ENCODE measurements at places on chromosomes 1 and 21.

DNA sequence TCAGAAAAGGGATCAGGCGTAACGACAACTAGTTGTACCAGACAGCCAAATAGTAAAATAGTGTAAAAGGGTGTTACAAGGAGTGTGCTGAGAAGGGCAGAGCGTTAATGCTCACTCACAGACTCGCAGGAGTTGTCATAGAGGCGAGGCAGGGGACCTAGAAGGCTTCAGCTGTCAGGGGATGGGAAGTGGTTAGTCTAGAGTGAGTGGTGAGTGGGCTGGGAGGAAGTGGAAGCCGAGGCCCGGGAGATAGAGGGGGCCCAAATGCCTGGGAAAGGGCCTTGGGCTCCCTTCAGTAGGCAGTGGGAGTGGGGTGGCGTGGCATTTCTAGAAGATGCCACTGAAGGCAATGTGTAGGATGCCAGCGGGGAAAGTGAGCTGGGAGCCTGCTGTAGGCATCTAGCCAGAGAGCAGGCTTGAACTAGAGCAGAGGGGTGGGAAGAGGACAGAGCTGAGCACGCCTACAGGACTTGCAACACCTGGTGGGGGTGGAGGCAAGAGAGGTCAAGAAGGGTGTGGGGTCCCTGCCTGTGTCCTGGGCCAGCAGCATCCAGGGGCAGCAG, 10.3 kb downstream of the SLC6A17 start:
- no peak for DNase-seq

- no peak for DNase-seq
Observed at GRCh38 chr1:16391411-16391810, 24.4 kb downstream of the SZRD1 start.

DNA sequence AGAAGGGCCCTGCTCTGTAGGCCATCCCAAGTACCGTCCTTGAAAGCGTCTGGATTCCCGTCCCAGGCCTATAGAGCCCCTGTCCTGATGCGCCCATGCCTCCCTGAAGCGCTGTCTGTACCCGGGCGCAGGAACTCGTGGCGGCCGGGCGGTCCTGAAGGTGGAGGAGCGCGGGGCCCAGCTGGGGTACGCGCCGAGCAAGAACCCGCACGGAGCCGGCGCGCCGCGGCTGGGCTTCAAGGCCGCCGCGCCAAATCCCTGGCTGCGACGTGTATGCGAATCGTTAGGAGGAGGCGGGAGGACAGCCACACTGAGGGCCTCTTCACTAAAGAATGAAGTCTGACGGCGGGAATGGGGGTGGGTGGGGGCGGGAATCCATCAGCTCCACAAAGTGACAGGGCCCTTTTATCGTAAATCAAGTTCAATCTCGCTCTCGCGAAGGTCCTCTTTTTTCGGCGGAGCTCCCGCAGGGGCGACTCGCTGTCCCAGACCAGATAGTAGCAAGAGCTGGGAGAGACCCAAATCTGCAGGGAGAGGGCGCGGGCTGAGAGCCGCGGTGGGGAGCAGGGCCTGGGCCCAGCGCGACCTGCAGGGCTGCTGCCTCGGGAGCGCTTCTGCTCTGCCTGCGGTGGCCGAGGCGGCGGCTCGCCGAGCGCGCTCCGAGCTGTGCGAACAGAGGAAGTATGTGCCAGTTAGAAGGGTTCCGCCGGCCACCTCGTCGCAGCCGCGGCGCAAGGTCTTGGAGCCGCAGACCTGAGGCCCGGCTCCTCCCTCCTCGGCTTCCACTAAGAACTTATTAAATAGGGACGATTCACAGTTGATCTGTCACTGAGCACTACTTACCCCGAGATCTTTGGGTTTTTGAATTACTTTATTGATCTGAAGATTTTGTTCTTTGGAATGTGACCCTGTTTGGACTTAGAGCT, 10.4 kb downstream of the BARHL2 start:
- DNase-seq, result no peak

DNA sequence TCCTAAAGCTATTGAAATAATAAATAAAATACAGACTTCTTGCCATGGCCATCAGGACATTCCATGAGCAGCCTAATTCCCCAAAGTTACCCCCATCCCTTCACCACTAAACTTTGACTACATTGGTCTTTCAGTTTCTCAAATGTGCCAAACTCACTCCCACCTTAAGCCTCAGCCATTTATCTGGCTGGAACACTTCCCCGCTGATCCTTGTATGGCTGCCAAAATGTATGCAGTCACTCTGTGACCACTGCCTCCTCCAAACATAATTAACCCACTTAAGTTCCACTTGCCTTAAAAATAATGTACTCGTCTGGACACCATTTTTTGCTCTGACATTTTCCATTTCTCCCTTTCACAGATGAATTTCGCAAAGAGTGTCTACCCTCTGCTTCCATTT, 407.4 kb downstream of the NTNG1 start:
- no peak for DNase-seq

- no peak for DNase-seq
Observed at GRCh38 chr21:39527664-39528381, 76.1 kb downstream of the SH3BGR start.

DNA sequence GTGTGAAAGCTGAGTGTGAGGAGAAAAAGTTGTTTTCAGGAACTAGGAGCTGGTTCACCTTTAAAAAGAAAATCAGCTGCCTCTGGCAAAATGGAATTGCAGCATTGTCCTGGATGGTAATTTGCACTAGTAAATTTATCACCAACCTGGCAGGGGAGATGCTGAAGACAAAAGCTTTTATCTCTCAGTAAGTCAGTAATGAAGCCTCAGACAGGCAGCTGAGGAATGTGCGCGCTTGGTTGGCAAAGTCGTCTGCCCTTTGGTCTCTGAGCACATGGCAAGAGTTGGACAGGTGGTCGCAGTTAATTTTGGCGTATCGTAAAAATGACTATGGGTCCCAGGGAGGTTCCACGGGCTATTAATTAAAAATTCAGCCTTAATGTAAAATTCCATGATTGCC, 131.9 kb downstream of the BACH1 start:
- no peak for DNase-seq

- no peak for DNase-seq
Observed at GRCh38 chr1:22712502-22713271, 2.0 kb downstream of the EPHB2 start.
